Esophagus squamous epithelium (tissue), 5 donors: ENCODE measurements at places on chromosomes 7 and 10.

DNA sequence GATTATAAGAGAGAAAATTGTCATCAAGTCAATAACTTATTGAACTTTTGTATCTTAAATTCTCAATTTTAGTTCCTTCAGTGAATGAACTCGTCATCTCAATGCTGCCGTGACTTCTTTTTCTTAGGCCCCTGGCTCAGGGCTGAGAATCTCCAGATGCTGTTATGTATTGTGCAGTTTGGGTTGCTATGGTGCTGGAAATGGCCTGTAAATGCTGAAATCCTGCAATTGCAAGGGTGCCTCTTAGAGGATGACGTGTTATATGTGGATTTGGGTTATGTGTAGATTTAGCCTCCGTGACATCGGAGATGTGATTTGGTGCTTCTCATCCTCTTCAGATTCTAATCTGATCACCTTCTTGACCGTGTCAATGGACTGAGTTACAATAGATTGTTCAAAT is 55.7 kb upstream of the ZRANB1 start:
- no peak for DNase-seq

GRCh38 chr7:98051118-98051744 is 55.4 kb upstream of the LMTK2 start:
- no peak for DNase-seq

DNA sequence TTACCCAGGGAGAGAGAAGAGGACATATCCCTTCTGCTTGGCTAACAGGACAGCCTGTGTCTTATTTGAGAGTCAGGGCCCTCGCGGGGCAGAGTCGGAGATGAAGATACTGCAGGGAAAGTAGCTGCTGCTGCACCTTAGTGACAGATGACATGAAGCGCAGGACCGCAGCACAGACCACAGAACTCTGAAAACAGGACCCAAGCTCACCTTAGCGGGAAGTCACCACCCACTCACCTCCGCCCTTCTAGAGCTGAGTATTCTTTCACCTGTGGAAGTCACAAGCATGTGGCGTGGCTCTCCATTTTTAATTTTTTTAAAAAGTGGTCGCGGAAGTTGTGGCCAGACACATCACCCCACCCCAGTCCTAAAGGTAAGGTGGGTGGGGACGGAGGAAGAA is 191.4 kb downstream of the FAM107B start:
- no peak for DNase-seq

GRCh38 chr10:106284802-106285587 is 879.5 kb downstream of the SORCS1 start:
- DNase-seq = no peak
